ENCODE measurements at places on chromosomes 1 and 21.

- no peak for DNase-seq
Measured at GRCh38 chr1:178580096-178580495, 67.2 kb downstream of the TEX35 start.

DNA sequence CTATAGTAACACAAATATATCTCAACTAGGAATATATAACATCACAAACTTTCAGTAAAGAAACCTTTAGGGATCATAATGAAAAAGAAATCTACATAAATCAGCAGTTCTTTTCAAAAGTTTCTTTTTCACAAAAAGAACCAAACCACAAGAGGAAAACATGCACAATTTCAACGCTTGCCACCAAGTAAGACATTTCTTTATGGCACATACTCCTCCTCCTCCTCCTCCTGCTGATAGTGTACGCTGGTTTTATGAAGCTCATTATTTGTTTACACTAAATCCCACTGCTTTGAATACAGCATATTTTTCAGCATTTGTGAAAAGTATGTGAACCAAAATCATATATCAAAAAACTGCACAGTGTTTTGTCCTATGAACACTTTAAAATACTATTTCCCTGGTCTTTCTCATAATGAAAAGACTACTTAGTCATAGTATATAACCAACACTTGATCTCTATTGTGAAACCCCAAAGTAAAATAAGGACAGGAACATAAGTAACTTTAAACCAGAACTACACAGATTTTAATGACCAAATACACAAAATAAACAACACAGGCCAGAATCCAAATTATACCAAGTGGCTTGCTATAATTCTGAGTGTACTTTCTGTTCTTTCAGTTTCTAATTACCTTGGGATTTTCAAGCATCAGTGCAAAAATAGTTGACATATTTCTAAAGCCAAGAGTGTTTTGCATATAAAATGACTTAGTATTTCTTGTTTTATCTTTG lies 184.2 kb downstream of the EIF4G3 start:
- no peak for DNase-seq

GRCh38 chr1:210687582-210688279 lies 359.0 kb downstream of the HHAT start:
- no peak for DNase-seq

GRCh38 chr1:205633421-205633976 lies 1.7 kb upstream of the ELK4 start:
- DNase-seq: no peak

- no peak for DNase-seq
Measured at GRCh38 chr1:234168061-234168724, 205.1 kb upstream of the COA6 start.

DNA sequence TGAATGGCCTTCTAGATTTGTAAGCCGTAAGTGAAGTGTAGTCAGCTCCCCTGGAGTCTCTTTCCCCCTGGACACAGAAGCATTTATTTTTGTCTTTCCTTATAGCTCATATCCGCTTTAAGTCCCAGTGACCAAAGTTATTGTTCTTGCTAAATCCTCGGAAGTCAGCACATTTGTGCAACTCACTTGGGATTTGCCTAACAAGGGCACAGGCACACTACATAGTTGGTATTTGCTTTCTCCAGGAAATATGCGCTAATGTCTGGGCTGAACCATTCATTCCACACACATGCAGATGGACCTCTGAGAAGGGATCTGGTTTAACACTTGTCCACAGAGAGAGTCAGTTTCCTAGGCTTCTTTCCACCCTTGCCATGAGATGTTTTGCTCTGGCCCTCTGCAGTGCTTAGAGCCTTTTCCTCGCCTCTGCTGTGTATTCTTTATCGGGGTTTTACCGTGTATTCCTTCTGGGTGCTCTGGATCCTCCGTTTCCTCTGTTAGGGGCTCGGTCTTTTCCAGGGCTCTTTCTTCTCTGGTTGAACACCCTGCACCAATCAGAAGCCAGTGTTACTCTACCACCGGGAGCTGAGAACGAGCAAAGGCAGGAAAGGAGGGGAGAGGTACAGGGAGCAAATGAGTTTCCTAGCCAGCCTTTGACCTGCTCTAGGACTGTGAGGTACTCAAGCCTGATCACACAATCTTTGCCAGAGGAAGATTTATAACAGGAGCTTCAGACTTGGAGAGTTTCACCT lies 72.4 kb downstream of the ABCA4 start:
- no peak for DNase-seq

GRCh38 chr1:19512545-19512944 lies 27.2 kb upstream of the CAPZB start:
- no peak for DNase-seq

- DNase-seq: no peak
Measured at GRCh38 chr1:93729906-93730305, 48.3 kb upstream of the BCAR3 start.

DNA sequence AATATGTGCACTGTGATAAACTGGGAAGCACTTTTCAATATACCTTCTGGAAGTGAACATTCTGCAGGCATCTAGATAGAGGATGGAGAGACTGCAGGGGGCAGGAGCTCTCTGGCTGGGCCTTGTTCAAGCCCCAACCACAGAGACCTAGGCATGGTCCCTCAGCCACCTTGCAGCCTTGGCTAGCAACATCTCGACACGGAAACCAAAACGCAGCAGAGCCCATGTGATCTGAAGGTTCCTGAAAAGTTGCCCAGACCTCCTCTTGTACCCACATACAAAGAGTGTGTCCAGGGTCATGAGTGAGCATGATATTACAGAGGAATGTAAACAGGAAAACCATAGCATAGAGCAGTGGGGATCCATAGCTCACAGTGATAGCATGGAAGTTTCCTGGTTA lies 33.1 kb upstream of the SAMD11 start:
- DNase-seq: no peak

DNA sequence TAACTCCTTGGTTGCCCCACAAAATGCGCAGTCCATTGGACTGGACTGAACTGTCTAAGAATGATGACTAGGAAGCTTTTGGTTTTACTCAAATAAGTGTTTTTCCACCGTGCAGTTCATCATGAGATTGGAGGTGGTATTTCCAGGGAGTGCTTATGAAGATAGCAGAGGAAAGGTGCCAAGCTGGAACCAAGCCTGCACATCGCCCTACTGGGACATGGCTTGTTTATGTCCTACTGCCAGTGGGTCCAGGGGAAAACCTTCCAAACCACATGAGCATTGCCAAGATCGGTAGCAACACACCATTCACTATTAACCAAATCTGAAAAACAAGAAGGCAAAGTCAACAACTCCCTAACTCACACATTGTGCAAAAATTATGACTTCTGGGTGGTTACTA lies 54.7 kb upstream of the DSCAM start:
- no peak for DNase-seq

Measured in activated T-helper 1 cell treated with anti-CD3 and anti-CD28 coated beads, Interleukin-2, amount 50 U/mL, for 16 hours (primary cell).